ENCODE measurements at places on chromosomes 6 and 20.
A peak's percentile ranks its signal among the peaks of the same experiment; 100 is the strongest.

GRCh38 chr6:8023638-8024037, 40.6 kb downstream of the BLOC1S5 start:
- no peak for DNase-seq

DNA sequence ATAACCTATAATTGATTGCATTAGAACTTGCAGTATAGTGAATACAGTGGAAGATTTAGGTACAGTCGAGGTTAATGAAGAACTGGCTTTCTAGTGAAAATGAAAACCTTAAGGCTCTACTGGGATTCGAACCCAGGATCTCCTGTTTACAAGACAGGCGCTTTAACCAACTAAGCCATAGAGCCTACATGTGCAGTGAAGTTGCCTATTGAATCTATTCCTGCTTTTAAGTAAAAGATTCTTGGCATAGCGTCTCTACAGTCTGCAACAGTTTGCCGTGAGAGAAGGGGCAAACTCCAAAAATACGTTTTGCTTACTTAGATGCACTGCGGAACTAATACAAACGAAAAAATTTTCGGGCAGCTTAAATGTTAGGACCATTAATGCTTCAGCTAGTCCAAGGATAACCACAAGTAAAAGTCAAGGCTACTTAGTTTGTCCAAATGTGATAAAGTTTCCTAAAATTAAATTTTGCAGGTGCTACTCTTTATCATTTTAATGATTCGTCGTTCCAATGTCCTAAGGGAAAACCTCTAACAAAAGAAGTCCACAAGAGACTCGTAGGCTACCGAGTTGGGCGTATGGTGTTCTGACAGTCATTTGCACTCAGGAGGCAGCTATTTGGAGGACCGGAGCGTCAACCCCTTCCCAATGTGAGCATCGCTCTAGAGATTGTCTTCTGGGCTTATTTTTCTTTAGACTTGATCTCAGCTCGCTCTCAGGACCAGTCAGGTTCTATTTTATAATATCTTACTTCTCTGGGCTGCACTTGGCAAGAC, 31.3 kb upstream of the ZSCAN23 start:
- peak; percentile 84 for DNase-seq

DNA sequence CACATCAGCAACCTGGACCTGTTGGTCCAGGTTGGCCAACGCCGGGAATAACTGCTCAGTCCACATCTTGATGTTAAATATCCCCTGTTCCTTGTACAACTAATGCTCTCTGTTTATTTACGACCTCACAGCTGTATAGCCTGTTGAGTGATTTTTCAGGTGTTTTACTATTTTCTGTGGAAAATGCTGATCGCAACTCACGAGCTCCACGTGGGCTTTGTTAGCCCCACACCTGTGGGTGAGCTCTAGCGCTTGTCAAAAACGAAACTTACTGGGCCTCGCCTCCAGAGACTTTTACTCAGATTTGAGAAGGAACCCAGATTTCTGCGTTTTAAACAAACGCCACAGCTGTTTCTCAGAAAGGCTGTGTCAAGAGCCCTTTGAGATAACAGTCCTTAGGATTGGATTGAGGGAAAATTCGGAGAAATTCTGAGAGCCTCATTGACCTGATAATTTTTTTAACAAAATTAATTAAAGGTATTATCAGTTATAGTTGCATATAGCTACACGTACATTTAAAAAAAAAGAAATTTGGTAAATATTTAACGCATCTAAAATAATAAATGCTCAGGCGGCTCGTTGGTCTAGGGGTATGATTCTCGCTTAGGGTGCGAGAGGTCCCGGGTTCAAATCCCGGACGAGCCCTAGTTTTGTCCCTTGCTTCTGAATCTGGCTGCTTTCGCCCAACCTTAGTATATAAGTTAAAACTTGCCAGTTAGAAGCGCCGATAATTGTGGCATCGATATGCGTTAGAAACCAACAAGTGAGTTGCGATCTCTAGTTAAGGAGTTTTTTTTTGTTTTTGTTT, 16.7 kb downstream of the HMGN4 start:
- DNase-seq: peak; percentile 87

DNA sequence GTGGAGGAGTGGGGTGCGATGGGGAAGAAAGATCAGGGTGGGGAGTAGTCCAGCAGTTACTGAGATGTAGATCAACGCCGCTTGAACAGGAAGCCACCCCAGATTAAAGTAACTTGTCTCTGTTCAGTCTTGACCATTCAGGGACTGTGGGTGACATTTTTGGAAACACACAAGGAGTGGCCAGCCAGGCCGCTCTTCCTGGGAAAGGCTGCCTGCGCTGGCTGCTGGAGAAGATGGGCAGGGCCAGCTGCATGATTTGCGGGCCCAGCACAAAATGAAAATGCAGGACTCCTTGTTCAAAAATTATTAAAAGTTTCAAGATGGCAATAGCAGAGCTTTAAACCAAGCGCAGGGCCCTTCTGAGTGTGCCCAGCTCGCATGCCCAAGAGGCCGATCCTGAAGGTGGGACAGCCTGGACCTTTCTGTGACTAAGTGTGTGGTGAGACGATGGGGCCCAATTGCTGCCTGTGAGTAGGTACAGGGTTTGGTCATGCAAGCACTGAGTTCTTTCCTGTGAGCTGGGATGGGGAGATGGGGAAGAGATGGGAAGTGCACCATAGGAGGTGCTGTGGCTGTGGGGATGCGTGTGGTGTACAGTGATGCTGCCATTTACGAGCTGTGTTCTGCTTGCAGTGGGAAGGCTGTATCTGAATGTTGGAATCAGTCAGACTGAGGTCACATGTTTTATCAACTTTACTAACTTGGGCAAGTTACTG, 51.3 kb downstream of the DAAM2 start:
- DNase-seq: no peak

- no peak for DNase-seq
These were observed 54.1 kb upstream of the GGTLC1 start for GRCh38 chr20:24042646-24043045.

- no peak for DNase-seq
These were observed 170.2 kb downstream of the OTOR start for GRCh38 chr20:16918366-16918765.

GRCh38 chr20:36549942-36550789, 8.8 kb downstream of the MYL9 start:
- DNase-seq: no peak

- no peak for DNase-seq
These were observed 884 bp upstream of the CUTA start for GRCh38 chr6:33418690-33419291.

Data from hematopoietic multipotent progenitor cell treated with erythropoietin and hydrocortisone succinate and interleukin-3 and kit ligand, for 8 days (in vitro differentiated cells).